HepG2 (cell line): ENCODE measurements at places on chromosomes 3 and 15. TPM values are rescaled to one million over a fixed set of nuclear protein-coding genes. Genes with fewer than 3 reads are reported as not detected.

GPR87 gene
- total RNA-seq, result not detected in 2 replicates

PLA2G4D gene
- total RNA-seq, result 0.04 TPM in 1 of 2 replicates, not detected in the other

INKA1 gene
- 0.22 TPM in 1 of 2 replicates, not detected in the other for total RNA-seq

CALML4 gene
- 6.5 and 8.7 TPM in 2 replicates for total RNA-seq

FGF12 gene
- not detected in 2 replicates for total RNA-seq

CSPG5 gene
- 0.07 TPM in 1 of 2 replicates, not detected in the other for total RNA-seq

MOBP gene
- not detected in 2 replicates for total RNA-seq

P2RY12 gene
- total RNA-seq, result not detected in 2 replicates

CADPS gene
- not detected in 2 replicates for total RNA-seq

NPAP1 gene
- not detected in 2 replicates for total RNA-seq

IL1RAP gene
- 11.6 and 18.3 TPM in 2 replicates for total RNA-seq

CPLX3 gene
- total RNA-seq, result not detected in 2 replicates

REC114 gene
- total RNA-seq, result not detected in 2 replicates

NRG4 gene
- not detected in 2 replicates for total RNA-seq

ZDHHC23 gene
- total RNA-seq, result 7.8 and 8.8 TPM in 2 replicates

KBTBD13 gene
- total RNA-seq, result not detected in 2 replicates

SLC28A1 gene
- total RNA-seq, result 0.31 and 0.39 TPM in 2 replicates

TGM4 gene
- total RNA-seq, result 0.15 and 0.18 TPM in 2 replicates

SLC49A4 gene
- total RNA-seq, result 9.4 and 16.3 TPM in 2 replicates

TIMP4 gene
- 0.07 TPM in 1 of 2 replicates, not detected in the other for total RNA-seq

SCAPER gene
- 7.6 and 10.5 TPM in 2 replicates for total RNA-seq

PIERCE2 gene
- not detected in 2 replicates for total RNA-seq

P2RY1 gene
- total RNA-seq, result not detected in 2 replicates

WDR53 gene
- 7.7 and 16.4 TPM in 2 replicates for total RNA-seq

MYRIP gene
- total RNA-seq, result 0.60 and 0.64 TPM in 2 replicates

CAMK1 gene
- total RNA-seq, result 51.8 and 53.3 TPM in 2 replicates

ACSBG1 gene
- 0.35 and 0.97 TPM in 2 replicates for total RNA-seq

TPRG1 gene
- total RNA-seq, result not detected in 2 replicates

OIP5 gene
- total RNA-seq, result 38.0 and 39.1 TPM in 2 replicates

RAP2B gene
- total RNA-seq, result 7.1 and 7.2 TPM in 2 replicates

GOLGA8N gene
- 0.49 and 0.66 TPM in 2 replicates for total RNA-seq

SLC2A2 gene
- 14.5 and 19.5 TPM in 2 replicates for total RNA-seq

CCDC191 gene
- total RNA-seq, result 1.2 and 1.4 TPM in 2 replicates

ADAMTS17 gene
- total RNA-seq, result 0.02 and 0.36 TPM in 2 replicates

SLC28A2 gene
- total RNA-seq, result 0.08 and 0.11 TPM in 2 replicates

SPRED1 gene
- 9.4 and 9.6 TPM in 2 replicates for total RNA-seq

SERPINI2 gene
- total RNA-seq, result not detected in 2 replicates

FBXW12 gene
- total RNA-seq, result not detected in 2 replicates

EAF2 gene
- 14.6 and 20.1 TPM in 2 replicates for total RNA-seq

PPP1R14D gene
- 0.49 and 0.53 TPM in 2 replicates for total RNA-seq

GCSAM gene
- total RNA-seq, result not detected in 2 replicates

MUC13 gene
- total RNA-seq, result 0.04 TPM in 1 of 2 replicates, not detected in the other

KCNMB2 gene
- total RNA-seq, result not detected in 2 replicates

ZNF385D gene
- total RNA-seq, result not detected in 2 replicates

STX19 gene
- total RNA-seq, result not detected in 2 replicates

TAGLN3 gene
- total RNA-seq, result 0.80 and 0.91 TPM in 2 replicates

CTXND1 gene
- 2.1 and 2.5 TPM in 2 replicates for total RNA-seq

STXBP5L gene
- total RNA-seq, result not detected in 2 replicates

BCL2A1 gene
- 0.31 and 0.97 TPM in 2 replicates for total RNA-seq

ATP8B4 gene
- total RNA-seq, result 0.18 and 0.69 TPM in 2 replicates

ACOX2 gene
- total RNA-seq, result 41.1 and 42.6 TPM in 2 replicates
